ENCODE measurements at places on chromosomes 2 and 18.
A peak's percentile ranks its signal among the peaks of the same experiment; 100 is the strongest.

DNA sequence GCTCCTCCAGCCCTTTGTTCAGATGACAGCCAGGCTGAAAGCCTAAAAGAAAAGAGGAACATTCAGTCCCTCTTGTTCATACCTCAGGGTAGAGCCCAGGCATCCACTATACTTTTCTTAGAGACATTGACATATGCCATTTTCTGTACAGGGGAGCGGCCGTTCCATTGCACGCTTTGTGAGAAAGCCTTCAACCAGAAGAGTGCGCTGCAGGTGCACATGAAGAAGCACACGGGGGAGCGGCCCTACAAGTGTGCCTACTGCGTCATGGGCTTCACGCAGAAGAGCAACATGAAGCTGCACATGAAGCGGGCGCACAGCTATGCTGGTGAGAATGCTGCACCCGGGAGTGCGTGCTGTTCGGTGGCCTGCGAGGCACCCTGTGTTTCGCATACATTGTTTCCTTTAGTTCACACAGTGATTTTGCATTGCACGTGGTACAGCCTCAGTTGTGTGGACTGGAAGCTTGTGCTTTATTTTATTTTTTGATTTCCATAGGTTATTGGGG, 138.2 kb downstream of the ZNF236 start:
- no peak for DNase-seq

DNA sequence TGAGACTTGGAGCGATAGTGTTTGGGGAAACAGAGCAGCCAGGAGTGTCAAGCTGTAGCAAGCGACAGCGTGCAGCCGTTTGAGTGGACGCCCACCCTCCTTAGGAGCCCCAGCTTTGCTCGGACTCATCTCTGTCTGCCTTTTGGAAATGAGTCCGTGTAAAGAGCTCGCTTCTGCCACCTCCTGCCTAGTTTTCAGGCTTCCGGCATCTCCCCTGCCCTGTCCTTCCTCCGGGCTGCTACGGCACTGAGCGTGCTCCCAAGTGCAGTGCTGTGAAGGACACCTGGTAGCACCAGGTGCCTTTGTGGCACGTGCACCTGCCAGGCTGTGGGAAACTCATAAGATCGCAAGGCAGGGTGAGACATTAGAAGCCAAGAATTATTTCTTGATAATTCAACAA, 117.1 kb downstream of the RNF144A start:
- DNase-seq: no peak

DNA sequence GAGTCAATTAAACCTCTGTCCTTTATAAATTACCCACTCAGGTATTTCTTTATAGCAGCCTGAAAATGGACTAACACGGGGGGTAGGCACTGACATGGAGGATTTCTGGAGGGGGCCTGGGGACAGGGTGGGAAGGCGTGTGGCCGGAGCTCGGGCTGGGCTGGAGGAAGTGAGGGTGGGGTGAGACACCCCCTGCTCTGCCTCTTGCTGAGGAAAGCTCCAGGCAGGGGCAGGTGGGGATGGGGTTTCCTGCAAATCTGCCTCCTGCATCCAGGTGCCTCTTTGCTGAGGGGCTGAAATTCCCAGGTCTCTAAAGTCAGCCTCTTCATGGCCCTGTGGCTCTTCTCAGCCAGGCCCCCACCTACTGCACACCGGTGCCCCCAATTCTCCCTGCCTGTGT, 25.7 kb upstream of the OTOS start:
- no peak for DNase-seq

DNA sequence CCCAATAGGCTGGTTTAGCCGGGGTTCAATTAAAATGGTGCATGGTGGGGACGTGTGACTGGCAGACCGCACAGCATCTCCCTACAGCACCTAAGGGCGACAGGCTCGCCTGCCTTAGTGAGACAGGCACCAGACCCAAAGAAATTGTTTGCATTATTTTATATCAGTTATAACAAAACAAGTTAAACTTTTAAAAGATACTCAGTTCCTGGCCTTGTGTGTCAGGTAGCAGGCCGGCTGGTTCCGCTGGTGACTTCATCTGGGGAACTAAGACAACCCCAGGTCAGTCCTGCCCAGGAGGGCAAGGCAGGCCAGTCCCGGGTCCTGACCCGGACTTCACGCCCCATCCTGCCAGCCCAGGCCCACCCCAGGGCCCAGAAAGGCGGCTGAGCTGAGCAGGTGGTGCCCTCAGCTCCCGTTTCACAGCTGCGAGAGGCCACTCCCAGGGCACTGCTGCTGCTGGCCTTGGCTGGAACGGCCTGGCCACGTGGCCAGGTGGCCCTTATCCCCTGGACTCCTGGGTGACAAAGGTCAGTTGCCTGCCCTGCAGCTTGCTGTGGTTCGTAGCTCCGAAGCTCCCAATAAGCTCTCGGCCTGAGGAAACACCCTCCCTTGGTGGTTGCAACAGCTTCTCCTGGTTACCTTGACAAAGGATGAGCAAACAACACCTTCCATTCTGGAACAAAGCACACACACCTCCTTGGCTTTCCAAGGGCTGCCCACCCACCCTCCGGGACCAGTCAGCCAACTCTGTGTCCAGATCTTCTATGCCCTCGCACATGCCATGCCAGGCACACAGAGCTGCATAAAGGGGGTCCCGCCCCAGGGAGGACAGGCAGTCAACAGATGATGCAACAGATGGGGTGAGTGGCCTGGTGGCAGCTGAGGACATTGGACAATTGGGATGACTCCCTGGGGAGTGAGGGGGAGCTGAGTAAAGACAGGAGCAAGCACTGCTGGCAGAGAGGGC, 11.3 kb upstream of the AGXT start:
- no peak for DNase-seq

GRCh38 chr2:119233326-119234020, 9.8 kb downstream of the STEAP3 start:
- peak; percentile 45 for DNase-seq

- no peak for DNase-seq
Measured at GRCh38 chr18:75350512-75350839, 77.0 kb downstream of the SMIM21 start.

DNA sequence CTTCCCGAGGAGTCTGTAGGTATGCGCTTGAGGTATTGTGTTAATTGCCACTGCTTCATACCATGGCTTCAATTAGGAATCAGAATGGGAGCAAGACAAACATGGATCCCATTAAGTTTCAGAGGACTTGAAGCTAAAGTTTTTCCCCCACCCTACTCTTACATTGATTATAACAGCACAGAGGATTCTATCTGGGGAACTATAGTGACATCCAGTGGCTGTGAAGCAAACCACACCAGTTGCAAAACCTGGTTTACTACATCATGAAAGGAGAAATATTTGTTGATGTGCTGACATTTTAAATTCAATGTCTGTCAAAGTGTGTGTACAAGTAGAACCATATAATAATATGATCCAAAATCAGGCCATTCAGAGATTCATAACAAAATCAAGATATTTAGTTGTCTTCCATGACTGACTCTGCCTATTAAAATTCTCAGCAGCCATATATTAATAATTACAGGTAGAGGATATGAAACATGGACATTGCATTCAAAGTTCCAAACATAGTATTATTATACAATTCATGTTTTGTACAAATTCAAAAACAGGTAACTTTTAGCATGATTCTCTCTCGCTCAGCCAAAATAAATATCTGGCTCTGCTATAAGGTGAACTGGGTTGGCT, 82.9 kb downstream of the GRB14 start:
- peak; percentile 62 for DNase-seq

GRCh38 chr2:187542123-187542522, 12.1 kb downstream of the TFPI start:
- DNase-seq: no peak

- DNase-seq: no peak
Measured at GRCh38 chr2:176614049-176614448, 344.8 kb downstream of the MTX2 start.

GRCh38 chr18:13621446-13621849, 104.9 kb downstream of the FAM210A start:
- no peak for DNase-seq

DNA sequence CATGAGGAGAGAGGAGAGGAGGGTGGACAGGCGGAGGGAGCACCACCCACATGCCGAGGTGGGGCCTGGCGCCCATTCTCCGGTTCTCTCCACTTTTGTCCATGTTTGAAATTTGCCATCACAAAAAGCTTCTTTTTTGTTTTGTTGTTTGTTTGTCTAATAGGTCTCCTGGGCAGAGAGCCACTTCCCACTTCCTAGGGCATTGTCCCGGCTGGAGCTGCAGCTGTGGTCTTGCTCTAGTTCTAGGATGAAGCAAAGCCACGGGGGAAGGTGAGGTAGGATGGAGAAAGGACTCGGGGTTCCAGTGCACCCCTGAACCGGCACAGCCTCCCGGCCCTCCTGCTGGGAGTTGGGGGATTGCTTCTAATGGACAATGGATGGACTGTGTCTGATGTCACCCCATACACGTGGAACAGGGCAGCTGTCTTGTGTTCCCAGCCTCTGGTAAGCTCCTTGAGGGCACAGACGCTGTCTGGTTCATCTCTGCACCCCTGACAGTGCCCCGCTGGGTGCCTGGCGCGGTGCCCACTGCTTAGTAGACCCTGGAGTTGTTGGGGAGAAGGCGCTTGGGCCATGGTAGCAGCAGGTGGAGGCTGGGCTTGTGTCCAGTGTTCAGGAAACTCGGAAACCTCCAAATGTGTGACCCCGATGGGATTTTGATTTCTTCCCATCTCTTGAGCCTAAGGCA, 278.4 kb downstream of the NDUFA10 start:
- no peak for DNase-seq

DNA sequence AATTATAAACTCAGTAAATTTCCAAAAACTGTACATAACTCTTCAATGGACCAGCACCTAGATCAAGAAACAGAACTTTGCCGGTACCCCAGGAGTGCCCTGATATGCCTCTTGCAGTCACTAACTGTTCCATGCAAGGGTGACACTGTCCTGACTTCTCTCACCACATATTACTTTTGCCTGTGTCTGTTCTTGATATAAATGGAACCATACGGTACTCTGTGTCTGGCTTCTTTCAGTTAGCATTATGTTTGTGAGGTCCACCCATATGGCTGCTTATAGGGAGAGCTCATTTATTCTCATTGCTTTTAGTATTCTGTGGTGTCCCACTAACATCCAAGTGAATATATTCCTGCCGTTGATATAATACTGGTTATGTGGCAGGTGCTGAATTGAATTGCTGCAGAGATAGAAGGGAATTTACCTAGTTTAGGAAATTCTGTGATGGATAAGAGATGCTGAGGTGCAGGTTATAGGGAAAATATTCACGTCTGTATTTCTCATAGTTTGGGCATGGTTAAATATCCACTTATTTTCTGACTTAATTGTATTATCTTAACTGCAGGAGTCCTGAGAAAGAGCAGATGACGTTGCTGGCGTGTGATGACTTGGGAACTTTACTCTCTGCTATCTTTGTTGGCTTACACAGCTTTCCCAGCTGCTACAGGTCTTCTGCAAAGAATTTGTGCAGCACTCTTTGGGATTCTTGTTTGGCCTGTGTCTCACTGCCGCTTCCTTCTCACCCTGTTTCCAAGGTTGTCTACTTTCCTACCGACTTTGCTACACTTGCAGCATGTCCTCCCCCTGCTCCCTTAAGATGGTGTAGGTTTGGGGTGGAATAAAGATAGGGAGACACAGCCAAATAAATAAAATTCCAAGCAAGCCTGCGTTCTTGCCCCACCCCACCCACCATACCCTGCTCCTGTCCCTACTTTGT, 107.9 kb downstream of the MAP4K4 start:
- DNase-seq: no peak

GRCh38 chr2:231795525-231796327, 9.5 kb downstream of the COPS7B start:
- DNase-seq: peak; percentile 87

DNA sequence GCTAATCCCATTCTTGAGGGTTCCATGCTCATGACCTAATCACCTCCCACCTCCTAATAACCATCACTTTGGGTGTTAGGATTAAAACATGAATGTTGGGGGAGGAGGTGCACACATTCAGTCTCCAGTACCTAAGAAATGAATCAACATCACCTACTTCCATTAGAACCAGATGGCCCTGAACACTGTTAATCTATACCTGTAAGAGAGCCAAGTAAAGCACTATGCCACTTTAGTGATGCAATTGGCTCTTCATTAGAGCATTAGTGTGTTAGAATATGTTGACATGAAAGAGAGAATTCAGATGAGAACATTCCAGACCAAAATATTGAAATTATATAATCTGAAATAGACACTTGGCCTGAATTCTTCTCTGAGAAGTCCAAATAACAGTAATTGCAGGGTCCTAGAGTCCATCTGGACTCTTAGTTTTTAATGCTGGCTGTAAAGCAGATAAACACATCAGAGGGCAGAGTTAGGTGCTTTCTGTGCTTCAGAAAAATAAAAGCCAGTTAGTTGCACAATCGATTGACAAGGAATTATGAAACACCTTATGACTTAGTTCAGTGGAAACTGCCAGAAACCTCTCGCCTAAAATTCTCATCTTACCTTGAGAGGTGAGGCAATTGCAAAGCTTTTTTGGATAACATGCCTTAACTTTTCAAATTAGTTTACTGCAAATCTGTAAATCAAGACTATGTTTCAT, 923.7 kb downstream of the SLC4A3 start:
- peak; percentile 71 for DNase-seq

- DNase-seq: no peak
Measured at GRCh38 chr2:109473616-109474318, 140.0 kb downstream of the SEPTIN10 start.

GRCh38 chr18:5142859-5143258, 54.2 kb downstream of the AKAIN1 start:
- no peak for DNase-seq

- no peak for DNase-seq
Measured at GRCh38 chr2:202848813-202849212, 22.8 kb downstream of the ICA1L start.

DNA sequence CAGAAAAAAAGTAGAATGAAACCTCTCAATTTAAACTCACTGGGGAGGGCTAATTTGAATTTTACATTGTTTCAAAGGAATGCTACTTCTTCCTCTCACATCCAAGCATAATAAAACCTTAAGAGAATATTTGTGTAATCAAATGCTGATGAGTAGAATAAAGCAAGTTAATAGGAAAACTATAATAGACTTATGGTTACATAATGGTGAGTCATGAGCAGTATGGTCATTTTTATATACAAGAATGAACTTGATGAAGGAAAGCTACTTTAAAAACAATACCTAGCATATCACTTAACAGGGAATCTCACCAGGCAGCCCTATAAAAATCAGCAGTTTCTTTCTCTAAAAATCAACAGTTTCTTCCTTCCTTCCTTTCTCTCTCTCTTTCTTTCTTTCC, 80.3 kb downstream of the VSNL1 start:
- peak; percentile 86 for DNase-seq

DNA sequence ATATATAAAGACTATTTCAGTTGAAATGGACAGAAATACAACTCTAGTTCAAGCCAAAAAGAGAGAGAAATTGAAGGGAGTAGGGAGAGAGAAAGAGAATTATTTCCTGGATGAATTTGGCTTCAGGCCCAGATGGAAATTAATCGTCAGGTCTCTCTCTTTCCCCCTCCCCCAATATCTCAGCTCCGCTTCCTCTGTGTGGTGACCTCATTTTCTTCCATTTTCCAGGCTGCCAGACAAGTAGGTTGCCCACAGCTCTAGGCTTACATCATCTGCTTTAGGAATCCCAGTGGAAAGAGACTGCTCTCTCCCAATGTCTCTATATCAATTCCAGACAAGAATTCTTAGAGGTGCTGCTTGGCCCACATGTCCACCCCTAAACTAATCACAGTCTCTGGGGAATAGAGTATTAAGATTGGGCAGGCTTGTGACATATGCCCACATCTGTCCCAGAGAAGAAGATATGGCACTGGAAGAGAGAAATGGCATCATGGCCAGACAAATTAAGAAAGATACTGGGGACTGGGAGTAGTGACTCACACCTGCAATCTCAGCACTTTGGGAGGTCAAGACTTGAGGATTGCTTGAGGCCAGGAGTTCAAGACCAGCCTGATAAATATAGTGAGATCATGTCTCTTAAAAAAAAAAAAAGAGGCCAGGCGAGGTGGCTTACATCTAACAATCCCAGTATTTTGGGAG, 37.2 kb upstream of the CFAP36 start:
- peak; percentile 45 for DNase-seq
